Kidney tubule cell (primary cell): ENCODE measurements at places on chromosomes 12 and 14.

DNA sequence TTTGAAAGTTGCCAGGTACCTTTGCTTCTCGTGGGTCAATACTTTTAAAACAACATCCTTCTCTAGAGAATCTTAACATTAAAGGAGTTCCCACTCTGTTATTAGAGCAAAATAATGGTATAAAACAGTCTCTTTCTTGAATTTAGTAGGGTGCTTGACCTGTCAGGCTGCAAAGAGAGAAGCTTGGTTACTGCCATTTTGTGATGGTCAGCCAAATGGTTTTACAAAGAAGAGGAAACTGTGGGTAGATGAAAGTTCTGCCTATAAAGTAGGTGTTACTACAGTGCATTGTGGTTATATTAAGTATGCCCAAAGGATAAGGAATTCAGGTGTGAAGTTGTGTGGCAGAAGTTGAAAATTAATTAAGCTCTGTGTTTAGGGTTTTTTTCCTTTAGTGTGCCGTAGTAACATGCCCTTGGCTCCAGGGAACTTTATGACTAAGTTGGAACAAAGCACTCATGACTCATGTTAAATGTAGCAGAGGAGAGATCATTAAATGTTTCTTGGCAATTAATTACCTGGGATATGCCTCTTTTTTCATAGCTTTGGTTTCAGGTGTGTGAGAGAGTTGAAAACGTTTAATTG lies 354.0 kb upstream of the KITLG start:
- DNase-seq = peak; percentile 97

DNA sequence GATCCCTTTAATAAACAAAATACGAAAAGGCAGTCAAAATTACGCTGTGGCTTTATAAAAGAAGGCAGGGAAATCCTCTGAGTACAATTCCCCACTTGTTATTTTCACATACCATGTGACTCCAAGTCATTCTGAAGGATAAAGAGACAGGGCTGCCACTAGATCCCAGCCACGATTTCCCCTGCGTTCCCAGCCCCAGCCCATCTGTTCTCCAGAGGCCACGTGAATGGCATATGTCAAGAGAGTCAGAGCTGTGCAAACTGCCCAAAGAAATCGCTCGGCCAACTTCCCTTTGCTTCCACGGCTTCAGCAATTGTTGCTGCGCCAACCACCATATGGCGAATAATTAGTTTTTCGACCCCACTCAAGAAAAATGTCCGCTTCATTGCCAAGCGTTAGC lies 161.3 kb downstream of the C12orf42 start:
- DNase-seq = no peak

- peak; percentile 52 for DNase-seq
These were observed 65.9 kb downstream of the NOVA1 start for GRCh38 chr14:26531894-26532293.

GRCh38 chr12:108709697-108710096 lies 21.6 kb downstream of the CORO1C start:
- DNase-seq = no peak

DNA sequence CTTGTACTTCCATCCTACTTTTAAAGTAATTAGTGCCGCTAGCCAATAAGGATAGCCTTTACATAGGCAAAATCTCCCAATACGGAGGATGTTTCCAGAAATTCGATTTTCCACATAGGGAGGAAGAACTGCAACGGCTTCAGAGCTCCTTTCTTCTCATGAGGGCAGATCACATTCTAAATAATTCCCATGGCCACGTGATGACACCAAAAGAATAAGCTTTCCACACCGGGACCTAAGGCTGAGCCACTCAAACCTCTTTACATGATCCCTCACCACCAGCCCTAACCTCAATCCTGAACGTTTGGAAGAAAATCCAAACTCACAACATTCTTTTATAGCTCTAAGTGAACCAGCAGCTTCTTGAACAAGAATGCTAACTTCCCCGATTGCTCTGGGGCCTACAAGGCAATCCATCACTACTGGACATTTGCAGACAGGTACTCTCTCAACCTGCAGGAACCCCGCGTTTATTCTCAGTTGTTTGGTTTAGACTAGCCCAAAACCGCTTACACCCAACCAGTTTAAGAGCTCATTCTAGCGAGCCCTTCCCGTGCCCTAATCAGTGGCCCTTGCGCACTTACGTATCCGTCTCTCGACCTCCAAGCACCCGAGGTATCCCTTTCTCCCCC lies 884 bp downstream of the CAPRIN2 start:
- DNase-seq = peak; percentile 24

DNA sequence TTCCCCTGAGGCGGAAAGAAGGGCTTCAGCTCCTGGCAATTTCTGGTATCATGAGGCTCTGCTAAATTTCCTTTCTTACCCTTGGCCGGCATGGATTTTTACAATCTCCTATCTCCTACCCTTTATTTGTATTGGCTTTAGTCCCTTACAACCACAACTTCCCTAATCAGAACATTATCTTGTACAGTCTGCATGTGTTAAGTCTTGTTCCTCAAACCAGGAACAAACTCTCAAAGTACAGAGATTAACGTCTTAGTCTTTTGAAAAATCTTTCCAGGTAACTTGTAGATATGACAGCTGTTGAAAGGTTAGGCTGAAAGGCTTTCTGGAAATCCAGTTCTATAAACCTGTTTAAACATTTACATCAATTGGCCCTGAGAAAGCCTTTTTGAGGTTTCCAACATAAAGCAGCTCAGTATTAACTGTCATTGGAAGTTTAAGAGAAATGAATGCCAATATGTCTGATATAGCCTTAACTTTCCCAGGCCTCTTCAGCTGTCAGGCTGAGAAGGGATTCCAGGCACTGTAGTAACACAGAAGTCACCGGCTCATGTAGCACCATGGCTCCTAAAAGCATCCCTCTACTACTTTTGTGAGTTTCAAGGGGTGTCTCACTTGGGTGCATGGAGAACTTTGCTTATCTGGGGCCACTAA lies 360.5 kb downstream of the FUT8 start:
- no peak for DNase-seq

DNA sequence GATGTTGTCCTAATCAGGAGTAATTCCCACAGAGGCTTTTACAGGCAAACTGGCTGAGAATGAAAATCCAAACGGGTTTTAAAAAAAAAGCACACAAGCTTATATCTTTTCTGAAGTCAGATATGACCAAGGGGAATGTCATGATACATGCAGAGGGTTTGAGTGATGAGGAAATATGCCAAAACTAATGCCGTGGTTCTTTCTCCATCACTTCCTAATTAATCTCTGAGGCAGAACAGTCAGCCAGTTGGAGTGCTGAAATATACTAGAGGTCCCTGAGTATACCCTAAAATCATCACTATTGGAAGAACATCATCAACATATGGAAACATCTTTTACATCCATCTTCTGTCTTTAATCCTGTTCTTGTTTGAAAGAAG lies 160.8 kb upstream of the FAR2 start:
- no peak for DNase-seq

DNA sequence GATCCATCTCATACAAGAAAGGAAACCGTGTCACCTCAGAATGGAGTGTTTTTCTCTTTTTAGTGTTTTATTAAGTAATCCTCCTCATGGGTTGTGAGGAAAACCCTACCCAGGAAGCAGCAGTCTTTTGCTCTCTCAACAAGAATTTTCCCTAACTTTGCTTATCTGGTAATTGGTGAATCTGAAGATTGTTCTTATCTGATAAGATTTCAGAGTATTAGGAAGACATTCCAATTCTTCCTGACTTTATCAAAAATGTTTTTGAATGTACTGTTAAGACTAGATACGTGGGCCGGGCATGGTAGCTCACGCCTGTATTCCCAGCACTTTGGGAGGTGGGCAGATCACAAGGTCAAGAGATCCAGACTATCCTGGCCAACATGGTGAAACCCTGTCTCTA lies 86.0 kb downstream of the PHLDA1 start:
- DNase-seq = no peak

- peak; percentile 81 for DNase-seq
These were observed 197.0 kb downstream of the DAD1 start for GRCh38 chr14:22391908-22392565.

DNA sequence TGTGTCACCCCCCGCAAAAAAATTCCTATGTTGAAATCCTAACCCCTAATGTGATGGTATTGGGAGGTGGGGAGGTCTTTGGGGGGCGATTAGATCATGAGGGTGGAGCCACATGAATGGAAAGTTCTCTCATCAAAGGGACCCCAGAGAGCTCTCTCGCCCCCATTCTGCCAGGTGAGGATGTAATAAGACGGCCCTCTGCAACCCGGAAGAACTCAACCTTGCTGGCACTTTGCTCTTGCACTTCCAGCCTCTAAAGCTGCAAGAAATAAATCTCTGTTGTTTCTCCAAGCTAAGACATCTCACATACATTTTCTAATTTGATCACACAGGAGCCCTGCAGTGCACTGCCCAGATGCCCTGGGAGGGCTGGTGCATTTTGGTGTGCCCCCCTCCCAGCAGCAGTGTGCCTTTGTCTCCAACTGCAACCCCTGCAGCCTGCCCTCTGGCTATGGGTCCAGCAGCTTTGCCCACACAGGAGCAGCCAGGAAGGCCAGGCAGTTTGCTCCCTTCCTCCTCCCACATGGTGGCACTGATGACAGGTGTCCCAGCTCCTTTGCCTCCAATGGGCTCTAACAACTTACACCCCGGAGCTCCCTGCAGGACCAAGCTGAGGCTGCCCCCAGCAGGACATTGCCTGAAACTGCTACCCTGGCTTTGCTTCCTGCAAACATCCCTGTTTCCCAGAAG lies 59.3 kb downstream of the C14orf132 start:
- DNase-seq = peak; percentile 75

GRCh38 chr12:87142342-87142741 lies 886.2 kb upstream of the MGAT4C start:
- DNase-seq = no peak

DNA sequence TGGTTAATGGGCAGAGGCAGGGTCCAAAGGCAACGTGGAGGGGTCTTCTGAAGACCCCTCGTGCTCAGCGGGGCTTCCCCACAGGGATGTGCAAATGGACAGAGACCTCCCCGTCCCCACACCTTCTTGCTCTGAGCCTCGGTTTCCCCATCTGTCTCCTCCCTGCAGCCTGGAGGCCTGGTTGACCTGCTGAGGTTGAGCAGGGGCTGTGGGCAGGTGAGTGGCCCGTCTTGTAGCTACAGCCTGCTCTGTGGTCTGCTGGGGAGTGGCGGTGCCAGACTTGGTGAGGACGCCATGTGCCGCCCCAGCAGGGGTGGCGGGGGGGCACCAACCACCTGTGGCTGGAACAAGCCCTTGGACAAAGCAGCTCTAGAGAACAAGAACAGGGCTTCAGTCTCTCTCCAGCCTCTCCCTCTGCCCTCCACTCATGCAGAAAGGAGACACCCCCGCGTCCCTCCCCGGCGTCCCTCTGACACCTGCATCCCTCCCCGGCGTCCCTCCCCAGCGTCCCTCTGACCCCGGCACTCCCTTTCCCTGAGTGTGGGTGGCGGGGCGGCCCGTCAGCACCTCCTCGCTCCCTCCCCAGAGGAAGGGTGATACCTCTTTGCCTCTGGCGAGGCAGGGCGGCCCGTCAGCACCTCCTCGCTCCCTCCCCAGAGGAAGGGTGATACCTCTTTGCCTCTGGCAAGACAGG lies 83.7 kb downstream of the NOC4L start:
- no peak for DNase-seq
